Neural crest cell (in vitro differentiated cells): ENCODE measurements at places on chromosomes 2 and 18.

GRCh38 chr18:66013969-66014368, 263.2 kb downstream of the CDH7 start:
- no peak for DNase-seq

DNA sequence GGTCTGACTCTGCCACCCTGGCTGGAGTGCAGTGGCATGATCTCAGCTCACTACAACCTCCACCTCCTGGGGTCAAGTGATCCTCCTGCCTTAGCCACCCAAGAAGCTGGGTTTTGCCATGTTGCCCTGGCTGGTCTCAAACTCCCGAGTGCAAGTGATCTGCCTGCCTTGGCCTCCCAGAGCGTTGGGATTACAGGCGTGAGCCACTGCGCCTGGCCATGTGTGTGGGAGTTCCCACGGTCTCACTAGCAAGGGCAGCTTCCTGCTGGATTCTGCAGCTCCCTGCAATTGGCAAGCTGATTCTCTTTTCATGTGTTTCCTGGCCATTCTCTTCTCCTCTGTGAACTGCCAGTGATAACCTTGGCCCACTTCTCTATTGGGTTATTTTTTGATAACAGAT, 84.0 kb downstream of the USP40 start:
- no peak for DNase-seq

GRCh38 chr18:22283397-22283796, 114.0 kb downstream of the GATA6 start:
- no peak for DNase-seq

GRCh38 chr2:197256547-197257170, 53.9 kb downstream of the ANKRD44 start:
- DNase-seq, result no peak

- no peak for DNase-seq
These were observed 12.6 kb downstream of the MC5R start for GRCh38 chr18:13836559-13836958.

DNA sequence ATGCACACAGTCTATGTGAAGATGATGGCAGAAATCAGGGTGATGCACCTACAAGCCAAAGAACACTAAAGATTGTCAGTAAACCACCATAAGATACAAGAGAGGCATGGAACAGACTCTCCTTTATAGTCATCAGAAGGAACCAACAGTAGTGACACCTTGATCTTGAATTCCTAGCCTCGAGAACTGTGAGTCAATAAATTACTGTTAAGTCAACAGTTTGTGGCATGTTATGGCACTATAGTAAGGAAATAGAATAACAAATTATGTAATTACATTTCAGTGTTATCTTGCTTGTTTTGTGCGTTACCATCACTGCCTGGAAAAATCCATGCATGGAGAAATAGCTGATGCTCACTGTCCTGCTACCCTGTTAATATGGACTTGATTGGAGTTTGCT, 110.2 kb upstream of the LRP1B start:
- no peak for DNase-seq

DNA sequence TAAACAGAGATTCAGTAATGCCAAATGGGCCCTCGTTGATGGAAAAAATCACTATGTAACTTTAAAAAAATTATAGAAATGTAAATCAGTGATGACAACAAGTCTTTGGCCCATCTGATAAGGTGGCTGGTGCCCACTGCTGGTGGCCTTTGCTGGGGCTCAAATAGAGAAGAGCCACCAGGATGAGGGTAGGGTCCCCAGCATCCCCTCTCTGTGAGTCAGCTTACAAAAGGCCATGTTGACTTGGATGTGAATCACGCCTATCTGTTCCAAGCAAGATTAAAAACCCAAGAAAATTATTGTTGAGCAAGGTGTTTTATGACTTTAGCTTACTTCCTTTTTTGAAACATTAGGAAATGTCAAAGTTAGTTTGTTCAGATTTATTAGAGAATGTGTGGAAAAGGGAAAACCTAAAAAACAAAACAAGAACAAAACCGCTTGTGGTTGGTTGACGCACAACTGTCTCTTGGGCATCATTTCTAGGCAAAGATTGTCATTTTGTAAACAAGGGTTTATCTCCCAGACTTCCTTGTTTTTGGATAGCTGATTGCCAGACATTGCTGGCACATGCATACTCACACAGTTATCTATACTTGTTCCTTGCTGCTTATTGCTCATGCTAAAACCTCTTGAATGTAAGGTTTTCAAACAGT, 53.7 kb upstream of the ZNF396 start:
- DNase-seq, result no peak

- no peak for DNase-seq
These were observed 37.6 kb downstream of the GPR45 start for GRCh38 chr2:105279126-105279525.

GRCh38 chr2:152566728-152567069, 150.6 kb downstream of the PRPF40A start:
- no peak for DNase-seq

DNA sequence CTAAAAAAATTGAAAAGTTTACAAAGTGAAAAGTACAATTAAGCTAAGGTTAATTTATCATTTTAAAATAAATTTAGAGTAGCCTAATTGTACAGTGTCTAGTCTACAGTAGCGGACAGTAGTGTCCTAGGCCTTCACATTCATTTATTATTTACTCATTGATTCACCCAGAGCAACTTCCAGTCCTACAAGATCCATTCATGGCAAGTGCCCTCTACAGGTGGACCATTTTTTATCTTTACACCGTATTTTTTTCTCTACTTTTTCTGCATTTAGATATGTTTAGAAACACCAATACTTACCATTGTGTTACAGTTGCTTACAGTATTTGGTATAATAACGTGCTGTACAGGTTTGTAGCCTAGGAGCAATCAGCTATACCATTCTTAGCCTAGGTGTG, 84.1 kb downstream of the TSN start:
- DNase-seq, result no peak
